ENCODE measurements at places on chromosomes 13 and 19. TPM values are rescaled to one million over a fixed set of nuclear protein-coding genes. Genes with fewer than 3 reads are reported as not detected.
A peak's percentile ranks its signal among the peaks of the same experiment; 100 is the strongest.

ZNF99 gene
- total RNA-seq, result not detected

DHRS12 gene
- 8.1 TPM for total RNA-seq

FUT1 gene
- total RNA-seq, result 2.9 TPM

KLK6 gene
- total RNA-seq, result 350 TPM

C1QTNF9 gene
- not detected for total RNA-seq

CGB5 gene
- 2.6 TPM for total RNA-seq

GPC5 gene
- not detected for total RNA-seq

PGLYRP1 gene
- not detected for total RNA-seq

SULT2A1 gene
- not detected for total RNA-seq

COL4A2 gene
- total RNA-seq, result 0.42 TPM

ZNF865 gene
- total RNA-seq, result 29.6 TPM

ZNF581 gene
- 33.0 TPM for total RNA-seq

DNA sequence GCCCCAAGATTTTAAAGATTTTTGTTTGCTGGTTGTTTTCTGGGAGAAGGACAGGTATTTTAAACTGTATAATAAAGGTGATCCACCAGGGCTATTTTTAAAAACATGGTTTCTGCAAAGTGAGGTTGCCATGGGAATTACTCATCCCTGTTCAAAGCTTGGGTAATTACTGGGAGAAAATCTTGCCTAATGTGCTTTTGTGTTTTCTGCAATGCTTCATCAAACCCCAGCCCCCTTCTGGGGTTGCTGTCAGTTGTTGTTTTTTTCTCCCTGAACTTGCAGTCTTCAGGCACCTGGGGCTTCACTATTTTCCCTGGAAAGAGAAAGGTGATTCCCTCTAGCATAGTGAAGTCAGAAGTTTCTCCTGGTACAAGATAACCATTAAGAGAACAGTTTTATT is 277.2 kb downstream of the NALCN start:
- no peak overlapping the region for H3K4me3 ChIP-seq
- H3K36me3 ChIP-seq, result no peaks in the 10 kb centered on the region
- no peak overlapping the region for H3K27ac ChIP-seq
- DNase-seq, result no peak

- no peaks in the 10 kb centered on the region for H3K36me3 ChIP-seq
- H3K4me1 ChIP-seq, result no peaks in the 10 kb centered on the region
- no peak overlapping the region for H3K4me3 ChIP-seq
- peak overlapping the region; percentile 47 for H3K27ac ChIP-seq
- no peaks in the 10 kb centered on the region for H3K27me3 ChIP-seq
- DNase-seq, result peak; percentile 1
These were observed 635.4 kb upstream of the ARGLU1 start for GRCh38 chr13:107203146-107203847.

DNA sequence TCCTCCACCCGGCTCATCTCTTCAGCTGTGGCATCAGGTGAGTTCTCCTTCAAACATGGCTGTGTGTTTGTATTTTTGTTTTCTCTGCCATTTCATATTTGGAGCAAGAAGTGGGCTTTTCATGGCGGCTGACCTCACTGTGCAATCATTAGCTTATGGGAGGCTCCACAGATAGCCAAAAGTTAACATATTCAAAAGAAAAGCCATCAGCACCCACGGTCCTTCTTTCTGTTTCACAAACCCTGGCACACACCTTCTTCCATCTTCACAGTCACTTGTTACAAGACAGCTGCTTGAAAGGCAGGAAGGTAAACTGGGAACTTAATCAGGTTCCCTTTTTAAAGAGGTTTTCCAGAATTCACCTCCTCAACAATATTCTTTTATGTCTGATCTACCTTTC is 69.3 kb upstream of the ATP12A start:
- no peak for DNase-seq
- no peak overlapping the region for H3K27ac ChIP-seq
- no peak overlapping the region for H3K4me3 ChIP-seq
- H3K4me1 ChIP-seq, result no peaks in the 10 kb centered on the region
- no peaks in the 10 kb centered on the region for H3K36me3 ChIP-seq

DNA sequence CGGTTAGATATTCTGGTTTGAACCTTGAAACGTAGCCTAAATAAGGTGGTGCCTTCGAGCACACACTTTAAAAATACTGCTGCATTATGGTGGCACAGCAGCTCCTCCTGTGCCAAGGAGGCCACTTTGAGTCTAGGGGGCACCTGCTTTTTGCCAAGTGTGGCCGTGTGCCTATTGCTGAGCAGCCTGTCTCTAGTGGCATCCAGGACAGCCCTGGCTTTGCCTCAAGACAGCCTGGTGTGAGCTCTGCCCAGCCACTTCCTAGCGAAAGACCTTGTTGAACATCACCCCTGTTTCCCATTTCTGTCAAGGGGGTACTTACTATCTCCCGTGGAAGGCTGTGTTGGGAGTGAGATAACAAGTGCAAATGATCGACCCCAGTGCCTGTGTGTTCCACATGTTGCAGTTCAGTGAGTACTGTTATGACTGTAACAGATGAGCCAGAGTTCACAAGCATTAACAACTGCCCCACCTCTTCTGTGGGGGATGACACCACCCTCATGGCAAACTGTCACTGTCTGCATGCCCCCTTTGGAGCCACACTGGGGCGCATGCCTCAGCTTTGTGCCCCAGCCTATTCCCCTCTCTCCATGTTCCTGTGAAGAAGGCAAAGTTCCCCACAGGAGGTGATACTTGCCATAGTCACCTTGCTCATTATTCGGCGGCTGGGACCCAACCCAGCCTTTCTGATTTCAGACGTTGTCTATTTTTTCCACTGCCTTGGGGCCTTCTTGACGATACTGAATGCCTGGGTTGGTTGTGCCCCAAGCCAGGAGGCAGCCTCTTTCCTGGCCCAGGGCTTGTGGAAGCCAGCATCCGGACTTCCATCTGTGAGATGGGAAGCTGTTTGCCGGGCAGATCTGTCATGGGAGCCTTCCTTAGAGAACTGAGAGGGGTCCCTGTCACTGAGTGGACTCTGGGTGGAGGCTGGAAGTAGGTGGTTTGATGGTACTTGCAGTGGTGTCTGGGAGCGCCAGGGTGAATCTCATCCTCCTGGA is 5.4 kb downstream of the GATAD2A start:
- no peak overlapping the region for H3K27ac ChIP-seq
- DNase-seq, result no peak
- no peak overlapping the region for H3K4me3 ChIP-seq

DNA sequence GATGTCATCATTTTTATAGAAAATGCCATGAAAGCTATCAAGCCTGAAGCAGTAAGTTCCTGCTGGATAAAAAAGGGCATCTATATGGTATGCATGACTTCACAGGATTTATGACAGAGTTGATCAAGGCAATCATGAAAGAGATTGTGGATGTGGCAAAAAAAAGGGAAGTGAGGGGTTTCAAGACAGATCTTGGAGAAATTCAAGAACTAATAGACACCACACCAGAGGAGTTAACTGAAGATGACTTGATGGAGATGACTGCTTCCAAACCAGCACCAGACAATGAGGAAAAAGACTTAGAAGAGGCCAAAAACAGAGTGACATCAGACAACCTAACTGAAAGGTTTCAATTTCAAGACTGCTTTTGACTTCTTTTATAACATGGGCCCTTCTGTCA is 691.1 kb upstream of the SLC10A2 start:
- no peaks in the 10 kb centered on the region for H3K27me3 ChIP-seq
- no peak for DNase-seq
- no peaks in the 10 kb centered on the region for H3K4me1 ChIP-seq
- no peak overlapping the region for H3K27ac ChIP-seq
- H3K4me3 ChIP-seq, result no peak overlapping the region

- H3K4me1 ChIP-seq, result no peaks in the 10 kb centered on the region
- DNase-seq, result no peak
- H3K36me3 ChIP-seq, result no peaks in the 10 kb centered on the region
- peaks cover 100% of the 10 kb centered on the region for H3K27me3 ChIP-seq
- H3K27ac ChIP-seq, result no peak overlapping the region
These were observed 2.6 kb upstream of the SIGLEC7 start for GRCh38 chr19:51139299-51140014.

DNA sequence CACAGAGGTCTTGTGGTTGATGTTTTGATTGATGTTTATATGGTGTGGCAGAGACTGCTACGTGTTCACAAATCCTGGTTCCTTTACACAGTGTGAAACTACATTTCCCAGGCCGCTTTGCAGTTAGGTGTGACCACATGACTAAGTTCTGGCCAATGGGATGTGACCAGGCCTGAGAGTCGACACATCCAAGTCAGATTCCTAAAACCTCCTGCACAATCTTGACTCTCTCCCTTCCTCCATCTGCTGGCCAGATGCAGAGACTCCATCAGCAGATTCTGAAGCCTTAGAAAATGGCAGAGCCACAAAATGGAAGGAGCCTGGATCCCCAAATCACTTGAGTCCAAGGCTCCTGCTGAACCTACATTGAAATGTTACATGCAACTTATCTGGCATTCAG is 12.6 kb downstream of the CD37 start:
- H3K36me3 ChIP-seq, result no peaks in the 10 kb centered on the region
- H3K4me3 ChIP-seq, result no peak overlapping the region
- peaks cover 20% of the 10 kb centered on the region for H3K27me3 ChIP-seq
- DNase-seq, result peak; percentile 39
- H3K27ac ChIP-seq, result no peak overlapping the region
- no peaks in the 10 kb centered on the region for H3K4me1 ChIP-seq

DNA sequence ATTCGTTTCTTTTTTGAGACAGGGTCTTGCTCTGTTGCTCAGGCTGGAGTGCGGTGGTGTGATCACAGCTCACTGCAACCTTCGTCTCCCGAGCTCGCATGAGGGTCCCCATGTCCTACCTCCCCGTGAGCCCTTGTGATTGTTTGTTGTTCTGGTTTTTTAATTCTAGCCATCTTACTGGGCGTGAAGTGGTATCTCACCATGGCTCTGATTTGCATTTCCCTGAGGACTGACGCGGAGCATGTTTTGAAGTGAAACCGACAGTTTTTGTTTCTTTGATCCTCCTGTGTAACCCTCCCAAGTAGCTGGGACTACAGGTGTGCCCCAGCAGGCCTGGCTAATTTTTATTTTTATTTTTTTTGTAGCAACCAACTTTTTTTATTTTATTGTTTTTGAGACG is 21.7 kb downstream of the GNG7 start:
- no peak for DNase-seq
- H3K27me3 ChIP-seq, result peaks cover 19% of the 10 kb centered on the region
- no peak overlapping the region for H3K27ac ChIP-seq
- no peak overlapping the region for H3K4me3 ChIP-seq
- peaks cover 5% of the 10 kb centered on the region for H3K36me3 ChIP-seq

DNA sequence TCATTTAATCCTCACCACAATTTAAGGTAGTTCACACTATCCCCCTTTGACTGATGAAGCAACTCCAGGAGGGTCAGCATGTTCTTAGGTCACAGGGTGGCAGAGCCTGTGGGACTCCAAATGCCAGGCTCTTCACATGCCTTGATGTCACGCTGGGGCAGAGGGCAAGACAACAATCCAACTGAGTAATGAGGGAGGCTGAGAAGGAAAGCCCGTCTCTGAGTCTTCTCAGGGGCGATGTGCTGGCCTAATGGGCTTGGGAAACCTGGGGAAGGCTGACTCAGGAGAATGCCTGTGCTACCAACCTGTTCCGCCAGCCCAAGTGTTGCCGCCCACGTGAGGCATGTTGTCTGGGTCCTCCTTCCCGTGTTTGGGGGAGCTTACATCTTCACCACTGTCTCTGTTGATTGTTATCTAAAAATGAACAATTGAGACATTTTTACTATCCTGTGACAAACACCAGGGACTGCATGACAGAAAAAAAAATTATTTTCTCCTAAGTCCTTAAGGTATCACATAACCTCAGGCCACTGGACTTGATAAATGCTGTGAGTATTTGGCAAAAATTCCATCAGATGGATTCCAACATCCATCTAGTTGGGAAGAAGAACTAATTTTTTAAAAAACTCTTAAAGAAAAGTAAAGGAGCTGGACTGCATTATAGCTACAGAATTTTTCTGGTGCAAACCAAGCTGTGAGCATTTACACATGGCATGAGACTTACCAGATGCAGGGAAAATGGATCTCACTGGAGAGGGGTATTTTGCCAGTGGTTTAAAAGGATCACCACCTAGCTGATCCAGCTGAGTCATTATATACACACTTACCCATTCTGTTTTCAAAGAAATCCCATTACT is 157.5 kb downstream of the RGCC start:
- H3K4me3 ChIP-seq, result no peak overlapping the region
- DNase-seq, result no peak
- H3K27me3 ChIP-seq, result no peaks in the 10 kb centered on the region
- no peak overlapping the region for H3K27ac ChIP-seq

DNA sequence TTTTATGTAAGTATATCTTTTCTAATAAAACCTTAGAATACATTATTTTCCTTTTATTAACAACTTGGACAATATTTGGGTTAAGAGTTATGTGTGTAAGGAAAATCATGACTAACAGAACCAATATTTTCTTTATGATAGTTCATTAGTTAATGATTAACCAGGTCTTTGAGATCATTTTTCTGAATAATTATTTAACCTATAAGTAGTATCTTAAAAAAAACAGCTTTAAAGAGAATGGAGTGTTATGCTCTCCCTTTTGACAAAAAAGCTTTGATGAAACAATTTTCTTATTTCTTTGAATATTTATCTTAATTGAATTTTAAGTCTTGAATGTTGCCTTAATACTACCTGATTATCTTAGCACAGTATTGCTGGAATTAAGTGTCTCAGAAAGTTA is 3.8 kb downstream of the SLAIN1 start:
- H3K27ac ChIP-seq, result no peak overlapping the region
- no peaks in the 10 kb centered on the region for H3K27me3 ChIP-seq
- no peak overlapping the region for H3K4me3 ChIP-seq
- peaks cover 10% of the 10 kb centered on the region for H3K36me3 ChIP-seq

GRCh38 chr13:44904967-44905366 is 84.3 kb downstream of the NUFIP1 start:
- H3K36me3 ChIP-seq, result no peaks in the 10 kb centered on the region
- H3K4me3 ChIP-seq, result no peak overlapping the region
- H3K27ac ChIP-seq, result no peak overlapping the region
- no peaks in the 10 kb centered on the region for H3K27me3 ChIP-seq
- no peaks in the 10 kb centered on the region for H3K4me1 ChIP-seq

GRCh38 chr19:54561840-54562239 is 11.8 kb upstream of the LILRA2 start:
- no peak for DNase-seq
- H3K27me3 ChIP-seq, result peaks cover 14% of the 10 kb centered on the region
- H3K27ac ChIP-seq, result no peak overlapping the region
- H3K4me3 ChIP-seq, result no peak overlapping the region

DNA sequence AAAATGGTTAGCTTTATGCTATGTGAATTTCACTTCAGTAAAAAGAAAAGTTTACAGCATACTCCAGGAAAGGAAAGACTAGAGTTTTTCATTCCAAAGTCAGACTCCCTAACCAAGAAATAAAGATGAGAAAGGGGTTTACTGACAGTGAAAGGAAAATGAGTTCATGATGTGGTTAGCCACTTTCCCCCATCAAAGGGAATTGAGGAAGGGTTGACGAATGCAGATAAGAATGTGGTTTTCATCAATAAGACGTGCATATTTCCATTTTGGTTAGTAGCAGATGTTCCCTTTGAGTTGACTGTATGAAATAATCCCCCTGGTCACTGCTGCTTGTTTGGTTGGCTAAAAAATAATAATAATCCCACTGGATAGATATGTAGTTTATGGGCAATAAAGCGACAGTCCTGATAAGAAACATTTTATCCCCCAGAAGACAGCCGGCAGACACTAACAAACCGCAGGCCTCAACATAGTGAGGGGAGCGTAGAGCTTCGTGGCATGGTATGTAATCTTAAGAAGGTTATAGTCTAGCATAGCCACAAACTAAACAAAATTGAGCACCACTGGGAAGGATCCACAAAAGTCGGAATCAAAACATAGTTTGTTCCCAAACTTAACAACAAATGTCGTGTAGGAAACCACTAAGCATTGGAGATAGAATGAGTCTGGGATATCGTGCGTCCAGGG is 114.8 kb downstream of the COL4A2 start:
- no peak for DNase-seq
- H3K27ac ChIP-seq, result no peak overlapping the region
- no peak overlapping the region for H3K4me3 ChIP-seq
- no peaks in the 10 kb centered on the region for H3K27me3 ChIP-seq
- no peaks in the 10 kb centered on the region for H3K4me1 ChIP-seq
- H3K36me3 ChIP-seq, result peaks cover 4% of the 10 kb centered on the region
